ENCODE measurements at places on chromosomes 6 and 20. TPM values are rescaled to one million over a fixed set of nuclear protein-coding genes. Genes with fewer than 3 reads are reported as not detected.

DNA sequence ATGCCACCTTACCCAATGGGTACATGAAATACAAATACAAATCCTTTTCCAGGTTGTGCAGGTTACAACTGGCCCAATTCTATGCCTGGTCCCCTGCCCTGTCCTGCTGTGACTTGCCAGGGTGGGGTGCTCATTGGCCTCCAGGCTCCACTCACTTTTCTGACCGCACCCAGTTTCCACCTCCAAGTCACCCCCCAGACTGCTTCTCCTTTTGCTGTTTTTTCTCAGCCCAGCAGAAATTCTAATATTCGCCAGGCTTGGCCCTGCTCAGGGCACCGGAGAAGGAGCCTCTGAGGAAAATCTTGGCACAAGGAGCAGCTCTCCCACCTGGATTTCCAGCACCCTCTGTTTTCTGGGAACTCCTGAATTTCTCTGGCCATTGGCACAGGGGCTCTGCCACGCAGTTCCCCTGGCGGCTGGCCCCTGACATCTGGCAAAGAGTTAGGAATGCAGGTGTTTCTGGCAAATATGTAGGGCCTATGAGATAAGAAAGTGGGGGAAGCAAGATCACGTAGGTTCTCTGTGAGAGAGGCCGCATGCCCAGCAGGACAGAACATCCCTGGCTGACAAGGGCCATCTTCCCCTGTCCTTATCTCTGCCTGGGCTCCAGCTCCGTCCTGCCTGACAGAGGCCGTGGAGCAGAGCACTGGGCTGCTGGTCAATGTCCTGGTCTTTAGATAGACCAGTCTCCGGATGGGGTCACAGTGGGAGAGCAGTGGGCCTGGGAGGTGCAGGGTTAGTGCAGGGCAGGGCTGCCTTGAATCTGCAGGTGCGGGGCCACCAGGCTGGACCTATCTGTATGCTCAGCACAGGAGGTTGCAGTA, 2.9 kb upstream of the RAET1E start:
- no peak for DNase-seq

DNA sequence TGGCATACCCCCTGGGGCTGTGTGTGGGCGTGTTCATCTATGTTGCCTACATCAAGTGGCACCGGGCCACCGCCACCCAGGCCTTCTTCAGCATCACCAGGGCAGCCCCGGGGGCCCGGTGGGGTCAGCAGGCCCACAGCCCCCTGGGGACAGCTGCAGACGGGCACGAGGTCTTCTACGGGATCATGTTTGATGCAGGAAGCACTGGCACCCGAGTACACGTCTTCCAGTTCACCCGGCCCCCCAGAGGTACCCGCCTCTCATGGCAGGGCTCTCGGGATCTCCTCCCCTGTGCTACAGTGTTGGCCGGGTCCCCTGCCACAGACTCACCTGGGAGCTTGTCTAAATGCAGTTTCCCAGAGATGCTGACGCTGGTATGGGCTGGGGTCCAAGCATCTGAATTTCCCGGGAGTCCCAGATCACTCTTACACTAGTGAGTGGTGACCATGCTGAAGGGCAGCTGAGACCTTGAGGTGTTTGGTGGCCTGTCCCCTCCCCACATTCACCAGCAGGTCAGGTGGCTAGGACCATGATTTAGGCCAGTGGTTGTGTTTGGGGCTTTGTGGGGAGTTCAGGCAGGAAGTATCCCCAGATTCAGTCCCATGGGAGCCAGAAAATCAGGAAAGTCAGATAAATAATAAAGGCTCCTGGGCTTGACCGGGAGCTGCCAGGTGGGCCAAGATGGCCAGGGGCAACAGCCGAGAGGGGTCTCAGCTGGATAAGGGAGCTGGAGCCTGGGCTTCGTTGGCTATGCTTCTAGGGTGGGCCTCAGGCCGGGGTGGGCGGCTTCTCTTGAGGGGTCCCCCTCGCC, 11.8 kb downstream of the ENTPD6 start:
- no peak for DNase-seq

- DNase-seq = no peak
Observed at GRCh38 chr6:14671261-14671681, 553.7 kb downstream of the CD83 start.

DNA sequence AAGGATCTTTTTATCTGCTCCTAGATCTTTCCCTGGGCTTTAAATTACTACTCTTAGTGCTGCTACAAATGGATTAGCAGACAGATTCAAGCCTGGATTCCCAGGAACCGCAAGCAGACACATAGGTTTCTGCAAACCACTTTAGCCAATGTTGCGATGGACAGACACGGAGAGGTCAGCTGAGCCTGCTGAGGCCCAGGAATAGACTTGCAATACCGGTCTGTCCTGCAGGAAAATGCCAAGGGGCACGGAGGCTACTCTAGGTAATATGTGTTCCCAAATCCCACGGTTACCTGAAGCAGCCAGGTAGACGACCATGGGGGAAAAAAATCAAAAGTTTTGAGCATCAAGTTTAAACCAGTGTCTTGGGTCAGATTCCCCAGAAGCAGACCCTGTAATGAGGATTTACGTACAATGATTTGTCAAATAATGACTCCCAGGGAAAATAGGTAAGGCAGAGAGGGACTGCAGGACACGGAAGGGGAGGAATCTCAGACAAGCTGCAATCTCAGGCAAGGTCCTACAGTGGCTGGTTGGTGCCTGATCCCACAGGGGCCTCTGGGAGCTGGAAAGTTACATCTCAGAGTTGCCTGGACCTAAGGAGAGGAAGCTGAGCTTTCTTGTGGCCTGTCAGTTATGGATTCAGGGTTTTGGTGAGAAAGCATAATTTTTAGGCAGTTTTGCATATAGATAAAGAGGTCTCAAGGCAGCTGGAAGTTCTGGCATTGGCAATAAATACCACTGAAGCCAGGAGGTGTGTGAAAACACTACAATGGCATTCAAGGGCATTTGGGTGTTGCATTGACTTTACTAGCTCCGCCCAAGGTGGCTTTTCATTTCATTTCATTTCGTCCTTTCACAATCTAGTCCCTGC, 12.5 kb downstream of the OTOR start:
- DNase-seq = no peak

- DNase-seq = peak; percentile 19
Observed at GRCh38 chr6:31308050-31308844, 36.4 kb upstream of the HLA-C start.

GRCh38 chr6:73691512-73691911, 4.5 kb upstream of the CD109 start:
- no peak for DNase-seq

Gene BIRC7
- total RNA-seq = not detected

Gene PDSS2
- 10.2 TPM for total RNA-seq

Gene EPPIN
- total RNA-seq = not detected

- DNase-seq = no peak
Observed at GRCh38 chr6:4020822-4021132, 58.2 kb downstream of the FAM217A start.

Gene KIAA0408
- 35.6 TPM for total RNA-seq

DNA sequence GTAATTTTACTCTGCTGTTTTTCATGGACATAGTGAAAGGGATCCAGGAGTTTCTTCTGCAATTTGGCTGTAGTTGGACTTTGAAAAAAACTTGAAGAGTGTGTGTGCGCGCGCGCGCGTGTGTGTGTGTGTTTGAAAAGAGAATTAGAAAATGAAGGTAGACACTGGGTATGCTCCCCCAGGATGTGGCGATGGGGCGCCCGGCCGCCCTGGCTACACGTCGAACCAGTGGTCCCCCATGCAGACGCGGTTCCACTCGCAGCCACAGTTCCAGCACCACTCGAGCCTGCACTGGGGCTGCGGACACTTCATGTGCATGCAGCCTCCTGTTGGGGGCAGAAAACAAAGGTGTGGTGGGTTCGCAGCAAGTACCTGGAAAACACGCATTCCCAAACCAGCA, 76.0 kb upstream of the AGPAT4 start:
- no peak for DNase-seq

GRCh38 chr6:105986998-105987397, 99.1 kb upstream of the PRDM1 start:
- DNase-seq = no peak

- DNase-seq = no peak
Observed at GRCh38 chr6:134021396-134022122, 30.9 kb downstream of the SLC2A12 start.

DNA sequence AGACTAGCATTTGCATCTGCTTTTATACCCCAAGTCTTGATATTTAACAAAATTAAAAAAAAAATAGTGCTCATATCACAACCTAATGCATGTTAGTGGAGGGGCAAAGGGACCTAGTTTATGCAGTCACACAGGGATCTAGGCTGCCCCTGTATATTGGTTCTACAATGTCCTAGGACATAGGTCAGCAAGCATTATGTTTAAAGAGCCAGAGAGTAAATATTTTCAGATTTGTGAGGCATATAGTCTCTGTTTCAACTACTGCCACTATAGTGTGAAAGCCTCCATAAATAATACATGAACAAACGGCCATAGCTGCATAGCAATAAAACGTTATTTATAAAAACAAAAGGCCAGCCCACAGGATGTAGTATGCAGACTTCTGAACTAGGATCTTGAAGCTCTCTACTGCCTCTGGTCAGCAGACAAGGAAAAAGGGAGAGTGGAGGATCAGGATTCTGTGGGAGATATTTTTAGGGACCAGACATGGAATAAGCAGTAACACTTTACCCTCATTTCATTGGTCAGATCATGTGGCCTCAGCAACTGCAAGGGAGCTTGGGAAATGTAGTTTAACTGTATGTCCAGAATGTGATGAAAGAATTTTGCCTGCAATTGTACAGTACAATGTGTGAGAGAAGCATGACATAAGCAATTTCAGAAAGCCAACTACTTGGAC, 414.2 kb upstream of the SPTLC3 start:
- no peak for DNase-seq

Gene ASIP
- total RNA-seq = not detected

- no peak for DNase-seq
Observed at GRCh38 chr6:170278743-170279094, 12.2 kb downstream of the DLL1 start.

Gene STMND1
- total RNA-seq = not detected

GRCh38 chr6:145699462-145699861, 35.9 kb downstream of the EPM2A start:
- no peak for DNase-seq

- no peak for DNase-seq
Observed at GRCh38 chr6:165820407-165820806, 157.4 kb upstream of the PDE10A start.

DNA sequence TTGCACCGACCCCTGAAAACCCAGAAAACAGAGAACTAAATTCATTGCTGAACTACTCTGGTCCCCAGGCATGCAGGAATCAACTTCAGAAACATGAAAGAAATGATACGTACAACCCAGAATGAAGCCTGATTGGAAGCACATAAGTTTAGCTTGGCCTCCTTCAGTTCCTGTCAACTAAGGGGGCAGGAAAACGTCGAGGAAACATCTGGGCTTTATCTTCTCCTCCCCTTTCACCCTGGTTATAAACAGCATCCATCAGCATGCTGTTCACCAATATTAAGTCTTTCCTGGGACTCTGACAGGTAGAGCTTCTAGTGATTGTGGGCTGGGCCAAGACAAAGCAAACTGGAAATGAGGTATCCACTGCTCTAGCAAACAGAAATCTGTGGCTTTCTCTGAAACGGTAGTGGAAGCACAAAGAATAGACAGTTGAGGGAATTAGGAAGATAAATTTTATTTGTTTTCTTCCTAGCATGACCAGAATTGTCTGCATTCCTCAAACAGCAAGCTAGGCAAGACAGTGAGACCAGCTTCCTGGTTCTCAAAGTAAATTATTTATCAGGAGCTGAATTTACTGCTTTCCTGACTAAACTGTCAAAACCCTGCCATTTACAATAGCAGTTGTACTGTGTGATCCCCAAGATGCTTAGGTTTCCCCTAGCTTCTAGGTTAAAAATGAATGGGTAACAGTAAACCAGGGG, 134.4 kb downstream of the PTPRT start:
- DNase-seq = no peak

Gene BNIP5
- not detected for total RNA-seq

DNA sequence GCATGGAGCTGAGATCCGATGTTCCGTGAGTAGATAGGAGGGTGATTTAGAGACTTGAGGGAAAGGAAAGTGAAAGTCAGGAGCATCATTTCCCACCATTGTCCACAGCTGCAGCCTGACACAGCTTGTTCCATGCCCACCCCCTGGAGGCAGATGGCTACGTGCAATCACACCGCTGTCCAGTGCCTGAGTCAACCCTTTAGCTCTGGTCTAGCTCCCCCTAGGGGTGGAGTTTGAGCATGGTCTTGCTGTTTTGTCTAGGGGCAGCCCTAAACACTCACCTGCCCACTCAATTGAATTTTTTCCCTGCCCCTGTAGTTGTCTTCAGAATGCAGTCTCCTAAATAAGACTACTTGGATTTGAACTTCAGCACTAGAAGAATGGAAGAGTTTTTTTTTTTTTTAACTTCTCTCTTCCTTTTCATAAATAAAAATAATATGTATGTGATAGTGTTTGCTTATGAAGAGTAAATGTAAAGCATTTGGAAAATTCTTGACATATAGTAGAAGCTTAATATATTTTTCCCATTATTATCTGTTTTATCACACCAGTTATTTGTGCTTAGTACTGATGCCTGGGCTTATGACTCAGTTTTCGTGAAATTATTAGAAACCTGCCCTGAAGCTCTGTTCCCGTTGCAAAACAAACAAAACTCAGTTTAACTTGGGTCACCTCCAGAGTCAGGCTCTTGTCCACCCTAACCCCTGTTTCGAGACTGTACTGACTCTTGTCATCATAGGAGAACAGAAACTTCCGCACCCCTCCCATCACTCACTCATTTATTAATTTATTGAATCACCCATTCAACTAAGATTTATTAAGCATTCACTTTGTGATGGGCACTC, 814.8 kb downstream of the MAFB start:
- DNase-seq = peak; percentile 64

Gene DNAAF9
- 42.3 TPM for total RNA-seq

GRCh38 chr6:31178143-31179041, 7.9 kb upstream of the POU5F1 start:
- DNase-seq = no peak

GRCh38 chr20:19609642-19610223, 148.3 kb upstream of the RIN2 start:
- no peak for DNase-seq

DNA sequence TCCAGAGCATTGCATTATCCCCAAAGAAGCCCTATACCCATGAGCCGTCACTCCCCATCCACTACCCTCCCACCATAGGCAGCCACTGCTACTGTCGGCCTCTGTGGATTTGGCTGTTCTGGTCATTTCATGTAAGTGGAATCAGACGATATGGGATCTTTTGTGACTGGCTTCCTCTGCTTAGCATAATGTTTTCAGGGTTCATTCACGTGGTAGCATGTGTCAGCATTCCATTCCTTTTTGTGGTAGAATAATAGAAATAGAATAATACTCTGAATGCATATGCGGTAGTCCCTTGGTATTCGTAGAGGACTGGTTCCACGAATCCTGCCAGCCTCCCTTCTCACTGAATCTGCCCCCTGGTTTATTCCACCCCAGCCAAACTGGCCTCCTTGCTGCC, 402.6 kb upstream of the SULF2 start:
- DNase-seq = no peak

- DNase-seq = no peak
Observed at GRCh38 chr6:83273596-83273995, 80.4 kb downstream of the RWDD2A start.

Gene RAET1L
- total RNA-seq = not detected

Gene HNF4A
- 0.51 TPM for total RNA-seq

Gene SMOC2
- total RNA-seq = 22.9 TPM

Gene HLA-DRB1
- total RNA-seq = 25.2 TPM

All from gastrocnemius medialis (tissue), 4 donors.